ENCODE measurements at places on chromosomes 4 and X.

DNA sequence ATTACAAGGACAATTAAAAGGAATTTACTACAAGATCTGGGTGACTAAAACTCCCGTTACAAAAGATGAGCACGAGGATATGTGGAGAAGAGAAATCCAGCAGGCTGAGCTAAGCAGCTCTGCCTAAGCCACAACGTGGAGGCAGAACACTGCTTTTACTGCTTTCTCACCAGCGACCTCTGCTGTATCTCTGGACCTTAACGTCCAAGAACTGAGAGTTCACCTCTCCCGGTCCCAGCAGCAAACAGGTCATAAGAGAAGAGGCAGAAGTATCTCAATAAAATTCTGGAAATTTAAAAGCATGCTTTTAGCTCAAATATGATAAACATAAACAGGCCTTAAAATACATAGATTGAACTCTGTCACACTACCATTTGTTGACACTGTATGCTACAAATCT, 81.0 kb downstream of the ADGRA3 start:
- no peak for DNase-seq

DNA sequence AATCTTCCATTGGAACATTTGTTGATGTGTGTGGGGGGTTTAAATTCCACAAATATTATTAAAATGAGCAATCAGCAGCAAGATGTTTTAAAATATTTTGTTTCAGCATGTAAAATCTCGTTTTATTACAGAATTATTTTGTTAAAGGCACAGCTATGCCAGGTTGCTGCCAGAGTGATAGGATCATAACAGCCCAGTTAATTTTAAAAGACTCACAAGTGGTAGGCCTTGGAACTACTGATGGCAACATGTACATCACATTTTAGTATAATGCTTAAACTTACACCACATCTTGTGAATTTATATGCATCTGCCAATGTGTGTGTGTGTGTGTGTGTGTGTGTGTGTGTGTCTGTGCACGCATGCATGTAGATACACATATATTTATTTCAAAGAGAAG, 97.8 kb upstream of the SPRY1 start:
- no peak for DNase-seq

DNA sequence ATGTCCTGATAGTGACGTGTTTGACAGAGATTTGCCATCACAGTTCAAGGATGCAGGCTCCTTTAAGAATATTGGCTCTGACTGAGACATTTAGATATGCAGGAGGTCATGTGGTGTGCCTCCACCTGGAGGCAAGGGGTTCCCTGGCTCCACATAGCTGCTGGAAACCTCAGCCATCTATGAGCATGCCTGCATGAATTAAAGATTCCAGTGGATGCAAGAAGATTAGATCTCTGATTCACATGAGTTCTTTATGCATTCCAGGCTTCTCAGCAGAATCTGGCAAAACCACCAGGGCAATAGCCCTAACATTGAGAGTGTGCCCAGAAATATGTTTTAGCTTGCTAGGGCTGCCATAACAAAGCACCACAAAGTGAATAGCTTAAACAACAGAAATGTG, 298.5 kb upstream of the AADAT start:
- DNase-seq: no peak

DNA sequence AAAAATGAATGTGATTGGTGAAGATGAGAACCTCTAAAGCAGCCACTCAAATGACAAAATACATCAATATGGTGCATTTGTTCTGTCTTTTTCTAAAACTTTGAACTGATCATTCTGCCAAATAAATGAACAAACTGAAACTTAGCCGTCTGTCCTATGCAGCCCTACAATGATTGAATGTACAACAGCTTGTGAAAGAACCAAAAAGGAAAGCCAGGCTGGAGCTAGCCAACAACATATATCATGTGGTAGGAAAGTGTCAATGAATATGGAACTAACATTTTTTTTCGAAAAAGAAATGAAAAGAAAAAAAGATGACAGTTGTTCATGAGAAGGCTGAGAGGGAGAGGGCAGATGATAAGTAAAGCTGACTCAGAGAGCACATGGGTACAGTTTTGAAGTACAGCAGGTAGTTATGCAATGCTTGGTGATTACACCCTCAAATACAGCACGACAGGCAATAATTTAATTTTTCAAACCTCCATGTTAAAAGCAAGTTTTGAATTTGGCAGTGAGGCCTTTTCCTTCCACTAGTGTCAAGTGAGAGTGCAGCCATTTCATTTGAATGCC, 21.2 kb upstream of the SLC7A11 start:
- no peak for DNase-seq

DNA sequence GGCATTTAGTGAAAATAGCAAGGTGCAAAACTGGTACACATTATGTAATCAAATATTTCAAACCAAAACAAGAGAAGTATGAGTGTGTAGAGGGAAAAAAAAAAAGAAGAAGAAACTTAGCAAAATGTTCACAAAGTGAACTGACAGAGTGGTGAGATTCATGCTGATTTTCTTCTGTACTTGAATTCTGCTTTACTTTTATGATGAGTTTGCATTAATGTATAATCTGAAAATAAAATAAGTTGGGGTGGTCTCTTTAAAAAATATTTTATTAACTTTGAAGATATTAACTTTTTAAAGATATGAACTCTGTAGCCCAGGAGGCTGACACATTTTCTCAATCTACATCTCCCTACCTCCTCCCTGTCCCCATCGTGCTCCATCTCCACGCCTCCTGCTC, 185.1 kb downstream of the QDPR start:
- no peak for DNase-seq

- DNase-seq: no peak
Observed at GRCh38 chrX:5145957-5146356, 1082.7 kb downstream of the NLGN4X start.

GRCh38 chr4:8336412-8337075, 67.0 kb downstream of the HTRA3 start:
- no peak for DNase-seq

- no peak for DNase-seq
Observed at GRCh38 chr4:6937201-6937600, 27.6 kb downstream of the TBC1D14 start.

DNA sequence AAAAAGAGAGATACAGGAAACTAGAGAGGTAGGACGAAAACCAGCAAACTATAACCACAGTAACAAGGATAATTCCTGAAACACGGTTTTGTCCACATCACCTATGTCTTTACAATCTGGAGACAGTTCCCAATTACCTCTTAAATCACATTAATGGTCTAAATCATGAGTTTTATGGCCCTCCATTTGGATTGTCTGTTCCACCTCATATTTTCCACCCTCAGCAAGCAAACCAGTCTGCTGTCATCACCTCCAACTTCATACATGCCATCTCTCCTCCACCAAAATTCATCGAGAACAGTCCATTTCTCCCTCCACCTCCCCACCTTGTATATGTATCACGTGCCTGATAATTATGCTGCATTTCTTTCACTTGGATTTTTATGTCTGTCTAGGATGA, 107.3 kb downstream of the SH3RF1 start:
- DNase-seq: no peak

DNA sequence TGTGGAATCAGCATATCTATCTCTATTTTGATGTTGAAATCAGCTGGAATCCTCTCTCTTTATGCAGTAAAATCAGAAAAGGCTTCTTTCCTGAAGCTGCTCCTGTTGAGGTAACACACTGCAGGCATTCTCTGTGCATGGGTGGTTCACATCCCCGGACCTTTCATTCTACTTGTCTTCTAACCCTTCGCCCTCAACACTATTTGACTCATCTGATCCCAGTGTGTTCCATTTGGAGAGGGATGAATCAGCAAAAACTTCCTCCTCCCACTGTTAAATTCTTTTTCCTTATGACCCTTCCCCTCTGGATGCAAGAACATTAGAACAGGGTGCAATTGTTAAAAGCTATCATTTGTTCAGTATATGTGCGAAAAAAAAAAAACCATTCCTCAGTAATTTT, 67.4 kb downstream of the RNF150 start:
- DNase-seq: no peak

- no peak for DNase-seq
Observed at GRCh38 chr4:111213531-111213930, 590.7 kb upstream of the PITX2 start.

DNA sequence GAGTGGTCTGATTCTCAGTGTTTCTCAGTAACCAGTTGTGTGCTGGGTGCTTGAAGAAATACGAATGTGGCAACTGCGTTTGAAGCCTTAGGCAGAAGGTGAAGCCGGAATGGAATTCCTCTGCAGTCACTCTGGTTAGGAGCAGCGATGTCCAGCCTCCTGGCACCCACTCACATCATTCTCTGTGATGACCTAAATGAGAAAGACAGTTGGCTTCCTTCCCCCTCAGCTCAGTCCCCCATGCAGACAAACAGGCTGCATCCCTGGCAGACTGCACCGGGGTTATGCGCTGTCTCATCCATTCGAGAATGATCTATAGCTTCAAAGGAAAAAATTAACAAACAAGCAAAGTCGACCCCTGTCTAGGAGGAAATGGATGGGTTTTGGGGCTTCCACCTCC, 170.1 kb upstream of the SCML1 start:
- DNase-seq: no peak

- DNase-seq: no peak
Observed at GRCh38 chr4:71290074-71290473, 48.7 kb upstream of the SLC4A4 start.
